ENCODE measurements at places on chromosomes 16 and 17.

GRCh38 chr16:74997042-74997491 is 1.8 kb upstream of the ZNRF1 start:
- DNase-seq = no peak

DNA sequence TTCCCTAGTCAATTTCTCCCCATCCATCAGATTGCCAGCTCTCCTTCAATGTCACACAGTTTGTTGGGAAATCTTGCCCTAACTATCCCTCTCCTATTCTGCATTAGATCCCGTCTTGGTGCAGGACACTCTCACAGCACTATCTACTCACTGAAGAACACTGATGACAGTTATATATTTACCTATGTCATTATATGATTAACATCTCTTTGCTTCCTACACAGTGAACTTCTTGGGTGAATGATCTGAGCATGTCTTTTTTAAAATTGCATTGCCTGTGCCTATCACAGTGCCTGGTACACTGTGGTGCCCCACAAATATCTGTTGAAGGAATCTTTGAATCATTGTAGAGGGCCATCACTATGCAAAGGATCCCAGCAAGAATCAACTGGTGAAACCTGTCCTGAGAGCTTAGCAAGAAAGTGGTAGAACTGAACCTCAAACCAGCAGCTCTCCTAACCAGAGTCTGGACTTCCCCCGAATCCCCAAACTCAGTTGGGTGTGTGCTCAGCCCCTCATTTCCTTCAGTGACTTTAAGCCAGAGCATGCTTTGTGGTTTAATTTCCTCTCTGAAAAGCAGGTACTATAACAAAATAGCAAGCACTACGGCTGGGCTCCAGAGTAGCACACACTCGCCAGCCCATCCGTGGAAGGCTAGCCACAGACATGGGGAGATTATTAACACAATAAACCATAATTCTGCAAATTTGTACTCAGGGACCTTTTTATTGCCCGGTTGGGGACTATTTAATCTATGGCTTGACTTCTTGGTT is 680.7 kb upstream of the SALL1 start:
- DNase-seq = no peak

- DNase-seq = peak; percentile 17
Observed at GRCh38 chr16:56688762-56689161, 6.5 kb downstream of the MT1X start.

GRCh38 chr17:44444735-44445105 is 55.3 kb upstream of the ITGA2B start:
- peak; percentile 85 for DNase-seq

DNA sequence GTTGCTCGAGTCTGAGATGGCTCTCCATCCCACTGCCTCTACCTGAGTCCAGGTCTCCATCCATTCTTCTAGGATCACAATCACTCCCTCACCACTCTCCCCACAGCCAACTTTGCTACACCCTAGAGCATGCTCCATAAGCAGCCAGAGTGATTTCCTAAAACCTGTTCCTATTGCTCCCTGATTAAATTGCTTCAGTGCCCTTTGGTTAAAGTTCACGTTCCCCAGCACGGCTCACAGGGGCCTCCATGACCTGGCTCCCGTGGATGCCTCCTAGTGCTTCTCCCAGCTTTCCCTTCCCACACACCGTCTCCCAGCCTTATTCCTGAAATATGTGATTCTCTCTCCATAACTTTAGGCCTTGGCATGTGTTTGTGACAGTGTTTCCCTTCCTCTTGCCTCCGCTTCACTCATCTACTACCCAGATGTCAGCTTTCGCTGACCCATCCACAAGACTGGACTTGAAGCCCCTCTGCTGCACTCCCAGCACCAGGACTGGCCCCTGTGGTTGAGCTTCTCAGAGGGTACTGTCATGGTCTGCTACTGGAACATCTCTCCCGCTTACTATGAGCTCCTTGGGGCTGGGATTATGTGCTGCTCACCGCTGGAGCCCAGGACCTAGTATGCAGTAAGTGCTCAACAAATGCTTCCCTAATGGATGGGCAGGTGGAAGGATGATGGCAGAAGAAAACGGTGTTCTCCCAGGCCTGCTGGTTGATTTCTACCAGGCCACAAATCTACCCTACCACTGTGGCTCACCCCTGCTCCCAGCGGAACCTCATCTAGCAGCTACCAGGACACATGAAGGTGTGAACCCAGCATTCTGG is 17.9 kb downstream of the MYO18A start:
- no peak for DNase-seq

DNA sequence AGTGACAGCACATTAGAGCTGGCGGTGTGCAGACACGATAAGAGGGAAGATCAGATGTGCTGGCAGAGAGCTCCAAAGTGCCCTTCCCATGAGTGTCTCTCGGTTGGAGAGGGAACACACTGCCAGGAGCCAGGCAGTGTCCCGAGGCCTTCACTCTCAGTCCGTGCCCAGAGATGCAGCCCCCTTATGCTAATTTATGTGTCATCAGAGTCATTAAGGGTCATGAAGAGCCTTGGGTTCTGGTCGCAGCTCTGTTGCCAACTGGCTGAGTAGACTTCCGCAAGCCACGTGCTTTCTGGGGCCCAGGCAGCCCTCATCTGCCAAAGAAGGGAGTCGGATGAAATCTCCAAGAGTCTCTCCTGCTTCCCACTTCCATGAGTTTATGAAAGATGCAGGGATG is 232.5 kb downstream of the MSI2 start:
- DNase-seq = no peak

DNA sequence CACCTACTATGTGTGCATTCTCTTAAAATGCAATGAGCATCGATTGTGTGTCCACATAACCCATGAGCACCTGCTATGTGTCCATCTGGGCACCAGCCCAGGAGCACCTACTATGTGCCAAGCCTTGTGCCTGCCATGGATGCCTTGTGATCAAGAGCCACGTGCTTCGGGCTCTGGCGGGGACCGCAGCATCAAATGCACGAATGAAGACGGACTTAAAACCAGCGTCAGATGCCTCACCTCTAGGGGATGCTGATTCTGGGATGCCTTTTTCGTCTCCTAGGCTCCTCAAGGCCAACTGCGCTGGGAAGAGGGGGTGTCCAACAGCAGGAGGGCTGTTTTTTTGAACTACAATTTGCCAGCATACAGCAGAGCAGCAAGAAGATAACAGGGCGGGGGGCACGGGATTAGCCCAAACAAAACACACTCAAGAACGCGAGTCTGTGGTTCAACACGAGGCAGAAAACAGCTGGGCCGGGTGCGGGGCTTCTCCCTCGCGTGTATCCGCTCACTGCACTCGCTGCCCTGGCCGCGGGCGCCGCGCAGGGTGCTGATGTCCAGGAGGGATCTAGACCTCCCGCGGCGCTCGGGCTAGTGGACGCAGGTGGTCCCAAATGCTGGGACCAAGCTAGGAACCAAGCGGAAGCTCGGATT is 1.2 kb upstream of the GLIS2 start:
- peak; percentile 62 for DNase-seq

- peak; percentile 50 for DNase-seq
Observed at GRCh38 chr16:84144209-84144858, 643 bp downstream of the HSDL1 start.

- DNase-seq = no peak
Observed at GRCh38 chr17:17783825-17784656, 52.7 kb downstream of the SREBF1 start.

DNA sequence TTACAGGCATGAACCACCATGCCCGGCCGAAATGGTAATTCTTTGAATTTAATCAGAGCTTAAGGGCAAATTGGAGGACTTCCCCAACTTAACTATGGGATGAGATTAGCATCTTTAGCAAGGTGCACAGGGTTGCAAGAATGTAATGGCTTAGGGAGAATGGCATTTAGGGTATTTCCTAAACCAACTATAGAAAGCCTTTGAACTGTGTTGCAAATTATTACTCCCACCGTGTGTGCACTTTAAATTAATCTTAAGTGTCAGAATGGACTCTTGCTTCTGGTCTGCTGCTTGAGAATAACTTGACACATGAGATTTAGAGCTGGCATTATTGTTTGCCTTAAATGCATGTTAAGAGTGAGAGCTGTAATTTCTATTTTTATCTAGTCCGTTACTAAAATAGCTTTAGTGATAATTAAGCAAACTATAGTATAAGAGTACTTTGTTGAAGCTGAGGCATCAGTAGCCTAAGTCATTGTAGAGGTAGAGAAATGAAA is 59.8 kb downstream of the TUBD1 start:
- no peak for DNase-seq

DNA sequence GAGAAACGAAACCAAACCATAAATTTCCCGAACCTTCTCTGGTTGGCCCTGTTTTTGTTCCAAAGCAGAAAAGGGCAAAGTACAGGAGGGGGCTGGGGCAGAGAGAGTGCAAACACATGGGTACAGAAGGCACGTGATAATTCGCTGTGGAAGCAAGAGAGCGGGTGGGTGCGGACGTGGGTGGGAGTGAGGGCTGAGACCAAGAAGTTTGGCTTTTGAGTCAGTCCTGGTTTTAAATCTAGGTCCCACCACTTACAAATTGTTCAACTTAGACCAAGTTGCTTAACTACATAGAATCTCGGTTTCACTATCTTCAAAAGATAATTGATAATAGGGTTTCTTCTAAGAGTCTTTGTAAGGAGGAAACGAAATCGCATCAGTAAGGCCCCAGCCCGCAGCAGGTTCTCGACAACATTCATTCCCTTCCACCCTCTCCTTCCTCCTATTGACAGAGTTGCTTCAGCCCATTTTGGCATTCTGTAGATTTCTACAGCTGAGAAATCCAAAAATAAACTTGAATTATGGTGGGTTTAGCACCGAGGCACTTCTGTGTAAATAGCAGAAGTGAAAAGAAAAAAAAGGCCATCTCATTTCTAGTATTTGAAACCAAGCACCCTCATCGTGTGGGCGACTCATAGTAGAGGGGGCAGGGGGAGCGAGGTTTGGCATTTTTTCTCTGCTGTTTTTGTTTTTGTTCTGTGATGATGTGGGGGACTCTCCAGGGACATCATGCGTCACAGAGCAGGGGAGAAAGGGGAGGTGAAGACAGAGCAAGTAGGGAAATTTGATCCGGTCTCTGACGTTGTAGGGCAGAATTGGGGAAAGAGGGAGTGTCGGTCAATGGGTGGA is 33.6 kb upstream of the CCR7 start:
- no peak for DNase-seq

- DNase-seq = peak; percentile 23
Observed at GRCh38 chr16:8634991-8635736, 13.7 kb downstream of the METTL22 start.

DNA sequence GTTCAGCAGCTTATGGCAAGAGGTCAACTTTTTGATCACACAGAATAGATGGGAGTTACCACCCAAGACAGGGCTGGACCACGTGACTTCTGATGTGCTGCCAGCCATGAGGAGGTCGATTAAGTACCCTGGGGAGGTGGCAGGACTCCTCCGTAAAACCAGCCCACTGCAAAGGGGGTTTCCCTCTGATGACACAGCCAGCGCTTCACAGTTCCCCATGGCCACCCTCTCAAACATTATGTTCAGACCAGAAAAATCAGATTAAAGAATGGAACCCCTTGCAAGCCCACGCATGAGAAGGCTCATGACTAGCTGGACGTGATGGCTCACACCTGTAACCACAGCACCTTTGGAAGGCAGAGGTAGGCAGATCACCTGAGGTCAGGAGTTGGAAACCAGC is 222.9 kb downstream of the CPPED1 start:
- DNase-seq = no peak

GRCh38 chr16:48384520-48385252 is 527 bp downstream of the SIAH1 start:
- peak; percentile 59 for DNase-seq

GRCh38 chr17:38724337-38724988 is 5.7 kb upstream of the CISD3 start:
- no peak for DNase-seq

GRCh38 chr16:81170824-81171223 is 67.7 kb upstream of the BCO1 start:
- DNase-seq = no peak

GRCh38 chr17:27628376-27628775 is 2.6 kb upstream of the LGALS9 start:
- no peak for DNase-seq

GRCh38 chr17:73163043-73163442 is 1.8 kb upstream of the SSTR2 start:
- DNase-seq = no peak

DNA sequence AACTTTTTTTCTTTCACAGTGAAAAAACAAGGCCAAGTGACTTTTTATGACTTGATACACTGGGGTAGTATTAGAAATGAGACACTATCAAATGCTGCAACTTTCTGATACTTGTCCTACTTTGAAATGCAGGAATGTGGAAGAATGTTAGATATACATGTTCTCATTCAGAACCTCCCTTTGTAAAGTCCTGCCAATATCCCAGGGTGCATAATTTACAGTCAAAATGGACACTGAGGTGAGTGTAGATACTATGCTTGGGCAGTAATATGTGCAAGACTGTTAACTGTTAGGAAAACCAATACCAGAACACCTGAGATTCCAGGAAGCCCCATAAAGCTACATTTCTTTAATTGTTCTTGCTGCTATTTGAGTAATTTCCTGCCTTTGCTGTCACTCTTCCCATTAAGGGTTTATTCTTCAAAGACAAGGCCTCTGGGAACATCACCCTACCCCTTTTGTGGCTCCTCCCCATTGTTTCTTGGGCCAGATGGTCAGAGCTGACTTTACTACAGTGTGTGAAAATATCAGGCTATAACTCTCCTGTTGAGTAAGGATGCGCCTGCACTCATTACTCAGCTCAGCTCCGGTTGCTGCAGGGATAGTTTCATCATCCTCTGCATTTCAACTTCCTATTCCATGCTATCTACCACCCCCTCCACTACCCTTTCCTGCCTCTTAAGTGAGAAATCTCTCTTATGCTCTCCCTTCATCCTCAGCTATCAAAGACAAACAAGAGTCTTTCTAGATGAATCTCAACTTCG is 48.7 kb downstream of the TMEM100 start:
- DNase-seq = peak; percentile 27

DNA sequence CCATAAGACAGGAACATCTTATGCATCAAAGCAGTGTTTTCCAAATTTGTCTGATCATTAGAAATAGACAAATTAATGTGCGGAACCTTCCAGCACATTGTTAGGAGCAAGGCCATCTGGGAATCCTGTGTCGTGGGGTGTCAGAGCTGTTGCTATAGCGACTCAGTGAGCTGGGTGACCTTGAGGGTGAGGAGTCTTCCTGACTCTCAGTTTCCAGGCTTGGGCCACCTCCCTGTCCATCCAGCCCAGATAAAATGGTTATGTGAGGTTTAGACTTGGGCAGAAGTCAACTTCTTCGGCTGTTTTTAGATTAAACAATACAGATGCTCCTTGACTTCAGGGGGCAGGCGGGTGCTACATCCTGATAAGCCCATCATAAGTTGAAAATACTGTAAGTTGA is 20.6 kb downstream of the MT1X start:
- DNase-seq = no peak

DNA sequence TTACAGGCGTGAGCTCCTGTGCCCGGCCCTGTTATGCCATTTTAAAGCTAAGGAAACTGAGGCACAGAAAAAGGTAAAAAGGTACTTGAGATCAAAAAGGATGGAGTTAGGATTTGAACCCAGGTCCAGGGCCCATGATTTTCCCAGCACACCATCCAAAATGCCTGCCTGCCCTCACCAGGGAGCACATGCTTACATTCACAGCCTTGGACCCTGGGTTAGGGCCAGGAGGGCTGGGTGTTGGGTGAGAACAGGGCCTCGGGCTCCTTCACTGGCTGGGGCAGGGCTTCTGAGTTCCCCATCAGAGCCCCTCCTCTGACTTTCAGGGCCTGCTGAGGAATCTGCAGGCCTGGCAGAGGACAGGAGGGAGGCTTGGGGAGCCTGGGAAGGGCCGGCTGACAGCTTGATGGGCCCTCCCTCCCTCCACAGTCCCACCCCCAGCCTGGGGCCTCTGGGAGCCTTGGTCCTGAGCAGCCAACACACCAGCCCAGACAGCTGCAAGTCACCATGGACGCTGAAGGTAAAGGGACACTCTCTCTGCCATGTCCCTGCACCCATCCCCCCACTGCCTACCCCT is at the start of gene QPRT:
QPRT (plus strand) TSS at position 490 of the 577 bp plus-strand sequence; CDS start at position 508, 18 bp downstream.
- DNase-seq = peak; percentile 24

- peak; percentile 80 for DNase-seq
Observed at GRCh38 chr17:72388765-72389473, 268.1 kb downstream of the SOX9 start.

All from ELR (cell line).